ENCODE measurements at places on chromosomes 5 and 9. TPM values are rescaled to one million over a fixed set of nuclear protein-coding genes. Genes with fewer than 3 reads are reported as not detected.

DNA sequence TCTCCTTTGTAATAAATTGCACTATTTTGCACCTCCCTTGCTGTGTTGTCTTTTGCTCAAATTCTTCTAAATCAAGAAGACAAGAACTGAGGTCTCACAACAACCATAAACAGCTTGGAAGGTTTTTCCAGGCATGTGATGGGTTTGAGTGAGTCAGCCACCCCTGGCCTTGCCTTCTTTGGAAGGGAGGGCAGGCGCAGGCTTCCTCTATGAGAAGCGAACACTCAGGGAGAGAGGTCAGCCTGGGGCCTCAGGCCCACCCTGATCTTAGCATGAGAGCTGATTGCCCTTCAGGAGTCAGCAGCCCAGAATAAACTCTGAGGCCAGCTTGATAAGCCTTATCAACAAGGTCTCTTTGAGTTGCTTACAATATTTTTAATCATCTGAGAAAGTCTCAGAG, 31.6 kb downstream of the S1PR3 start:
- no peak for DNase-seq
- H3K4me3 ChIP-seq: no peak overlapping the region
- H3K27ac ChIP-seq: no peak overlapping the region

DNA sequence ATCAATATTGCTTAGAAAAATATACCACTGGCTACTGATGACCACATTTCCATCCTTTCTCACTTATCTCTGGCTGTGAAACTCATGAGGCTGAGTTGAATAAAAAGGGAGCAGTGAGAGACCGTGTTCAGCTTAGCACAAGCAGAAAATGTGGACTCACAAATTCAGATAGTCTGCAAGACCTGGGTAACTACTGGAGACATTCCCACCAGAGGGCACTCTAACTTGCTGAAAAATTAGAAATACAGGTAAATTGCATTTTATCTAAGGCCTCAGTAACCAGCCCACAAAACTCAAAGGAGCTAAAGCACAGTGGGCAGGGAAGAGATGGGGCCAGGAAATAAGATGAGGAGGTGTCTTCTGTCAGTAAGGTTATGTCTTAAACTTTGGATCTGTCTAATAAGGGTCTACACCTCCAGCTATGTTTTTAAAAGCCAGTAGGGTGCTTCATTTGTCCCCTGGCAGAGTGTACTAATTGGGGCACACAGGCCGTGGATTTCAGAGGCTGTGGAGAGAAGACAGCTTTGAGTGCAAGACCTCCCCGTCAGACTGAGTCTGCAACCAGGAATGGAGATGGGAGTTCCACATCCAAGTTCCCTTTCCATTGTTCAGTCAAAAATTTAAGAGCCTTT, 8.7 kb upstream of the NDUFB6 start:
- no peaks in the 10 kb centered on the region for H3K4me1 ChIP-seq
- no peaks in the 10 kb centered on the region for H3K36me3 ChIP-seq
- peak overlapping the region; percentile 57 for H3K4me3 ChIP-seq
- H3K27me3 ChIP-seq: no peaks in the 10 kb centered on the region

DNA sequence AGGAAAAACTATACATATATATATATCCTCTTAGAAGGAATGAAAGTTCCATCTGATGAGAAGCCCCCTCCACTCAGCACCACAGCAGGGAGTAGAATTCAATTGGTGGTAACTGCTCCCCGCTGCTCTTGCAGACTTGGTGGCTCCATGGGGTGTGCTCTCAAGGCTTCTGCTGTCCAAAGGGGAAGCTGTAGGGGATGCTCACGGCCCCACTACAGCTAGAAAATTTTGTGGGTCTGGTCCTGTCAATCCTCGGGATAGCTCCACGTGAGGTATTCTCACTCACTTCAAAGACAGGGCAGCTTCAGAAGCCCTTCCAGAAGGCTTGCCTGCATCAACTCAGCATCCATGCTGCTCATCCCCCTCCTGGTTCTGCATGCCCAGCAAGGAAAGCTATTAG, 247.2 kb downstream of the CETN3 start:
- no peaks in the 10 kb centered on the region for H3K27me3 ChIP-seq
- no peak overlapping the region for H3K4me3 ChIP-seq
- DNase-seq: peak; percentile 53
- peaks cover 7% of the 10 kb centered on the region for H3K4me1 ChIP-seq
- H3K36me3 ChIP-seq: no peaks in the 10 kb centered on the region
- H3K27ac ChIP-seq: no peak overlapping the region

DNA sequence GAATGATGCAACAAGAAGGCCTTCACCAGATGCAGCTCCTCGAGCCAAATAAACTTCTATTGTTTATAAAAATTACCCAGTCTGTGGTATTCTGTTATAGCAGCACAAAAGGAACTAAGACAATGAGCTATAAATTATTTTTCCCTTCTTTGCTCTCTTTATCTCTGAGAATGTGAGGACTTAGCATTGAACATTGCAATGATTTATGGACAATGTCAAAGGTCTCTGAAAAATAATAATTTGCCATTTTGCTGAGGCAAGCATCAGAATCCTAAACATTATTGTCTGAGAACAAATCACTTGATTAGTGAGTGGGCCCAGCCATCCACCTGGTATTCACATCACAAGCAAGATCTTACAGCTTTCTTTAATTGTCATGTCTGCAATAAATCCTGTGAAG, 95.4 kb upstream of the SSBP2 start:
- no peaks in the 10 kb centered on the region for H3K27me3 ChIP-seq
- H3K36me3 ChIP-seq: no peaks in the 10 kb centered on the region
- no peak overlapping the region for H3K4me3 ChIP-seq
- no peak for DNase-seq
- H3K27ac ChIP-seq: no peak overlapping the region

GRCh38 chr5:172600571-172600970, 40.5 kb upstream of the NEURL1B start:
- no peak overlapping the region for H3K27ac ChIP-seq
- DNase-seq: peak; percentile 16
- no peaks in the 10 kb centered on the region for H3K36me3 ChIP-seq
- H3K4me1 ChIP-seq: no peaks in the 10 kb centered on the region
- H3K27me3 ChIP-seq: no peaks in the 10 kb centered on the region

- no peaks in the 10 kb centered on the region for H3K27me3 ChIP-seq
- DNase-seq: no peak
- H3K4me1 ChIP-seq: no peaks in the 10 kb centered on the region
- no peak overlapping the region for H3K27ac ChIP-seq
- no peaks in the 10 kb centered on the region for H3K36me3 ChIP-seq
These were observed 16.1 kb upstream of the FAM174A start for GRCh38 chr5:100519075-100519474.

DNA sequence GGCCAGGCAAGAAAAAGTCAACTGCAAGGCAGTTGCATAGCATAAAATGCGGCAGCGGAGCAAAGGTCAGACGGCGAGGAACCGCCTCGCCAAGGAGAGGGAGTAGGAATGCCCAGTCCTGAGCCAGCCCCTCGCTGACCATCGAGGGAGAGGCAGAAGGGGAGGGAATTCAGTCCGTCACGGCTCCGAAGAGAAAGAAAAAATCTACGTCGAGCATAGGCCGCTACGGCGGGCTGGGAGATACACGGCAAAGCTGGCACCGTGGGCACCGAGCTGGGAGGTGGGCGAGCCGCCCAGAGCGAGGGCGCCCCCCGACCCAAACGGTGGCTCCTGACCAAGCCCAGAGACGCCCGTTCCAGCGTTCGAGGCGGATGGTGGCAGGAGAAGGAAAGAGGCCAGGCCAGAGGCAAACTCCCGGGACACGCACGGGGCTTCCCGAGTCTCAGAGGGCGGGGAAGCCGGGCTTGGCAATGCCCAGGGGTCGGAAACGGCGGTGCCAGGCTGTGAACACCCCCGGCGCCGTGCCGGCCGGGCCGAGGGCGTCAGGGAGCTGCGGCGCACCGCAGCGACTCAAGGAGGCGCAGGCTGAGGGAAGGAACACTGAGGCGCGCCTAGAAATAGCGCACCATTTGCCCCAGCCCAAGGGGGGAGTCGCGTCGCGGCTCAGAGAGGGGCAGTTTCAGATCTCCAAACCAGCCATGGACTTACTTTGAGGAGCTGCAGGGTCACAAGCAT, 518 bp downstream of the SPRY4 start:
- H3K4me3 ChIP-seq: peak overlapping the region; percentile 96
- H3K36me3 ChIP-seq: peaks cover 31% of the 10 kb centered on the region
- peak overlapping the region; percentile 81 for H3K27ac ChIP-seq
- peaks cover 4% of the 10 kb centered on the region for H3K4me1 ChIP-seq
- DNase-seq: peak; percentile 49

- DNase-seq: no peak
- no peaks in the 10 kb centered on the region for H3K4me1 ChIP-seq
- H3K36me3 ChIP-seq: no peaks in the 10 kb centered on the region
- no peak overlapping the region for H3K27ac ChIP-seq
- H3K27me3 ChIP-seq: no peaks in the 10 kb centered on the region
These were observed 54.5 kb downstream of the AK8 start for GRCh38 chr9:132823370-132824145.

SLC23A1 gene
- total RNA-seq: 0.38 TPM

PNPLA7 gene
- 2.4 TPM for total RNA-seq

DAB2 gene
- 15.4 TPM for total RNA-seq

CCL19 gene
- not detected for total RNA-seq

CLTA gene
- 221 TPM for total RNA-seq

LCN9 gene
- 10.4 TPM for total RNA-seq

Measured in endodermal cell (in vitro differentiated cells).